SJSA1 (cell line): ENCODE measurements at places on chromosomes 13 and 19. TPM values are rescaled to one million over a fixed set of nuclear protein-coding genes. Genes with fewer than 3 reads are reported as not detected.
A peak's percentile ranks its signal among the peaks of the same experiment; 100 is the strongest.

- peaks cover 19% of the 10 kb centered on the region for H3K4me1 ChIP-seq
- no peak overlapping the region for H3K4me3 ChIP-seq
- H3K27ac ChIP-seq = no peak overlapping the region
- no peak for DNase-seq
These were observed 19.1 kb downstream of the DNAJC15 start for GRCh38 chr13:43042410-43042921.

GRCh38 chr13:111973605-111974340, 93.2 kb upstream of the SOX1 start:
- H3K4me1 ChIP-seq = peaks cover 45% of the 10 kb centered on the region
- H3K36me3 ChIP-seq = no peaks in the 10 kb centered on the region
- DNase-seq = peak; percentile 70
- peak overlapping the region; percentile 9 for H3K4me3 ChIP-seq
- peak overlapping the region; percentile 71 for H3K27ac ChIP-seq

Gene LAIR1
- not detected in 2 replicates for total RNA-seq

- H3K4me1 ChIP-seq = no peaks in the 10 kb centered on the region
- H3K36me3 ChIP-seq = no peaks in the 10 kb centered on the region
- H3K27me3 ChIP-seq = no peaks in the 10 kb centered on the region
- H3K27ac ChIP-seq = no peak overlapping the region
- H3K4me3 ChIP-seq = no peak overlapping the region
These were observed 192.2 kb downstream of the PCDH17 start for GRCh38 chr13:57823704-57824103.

DNA sequence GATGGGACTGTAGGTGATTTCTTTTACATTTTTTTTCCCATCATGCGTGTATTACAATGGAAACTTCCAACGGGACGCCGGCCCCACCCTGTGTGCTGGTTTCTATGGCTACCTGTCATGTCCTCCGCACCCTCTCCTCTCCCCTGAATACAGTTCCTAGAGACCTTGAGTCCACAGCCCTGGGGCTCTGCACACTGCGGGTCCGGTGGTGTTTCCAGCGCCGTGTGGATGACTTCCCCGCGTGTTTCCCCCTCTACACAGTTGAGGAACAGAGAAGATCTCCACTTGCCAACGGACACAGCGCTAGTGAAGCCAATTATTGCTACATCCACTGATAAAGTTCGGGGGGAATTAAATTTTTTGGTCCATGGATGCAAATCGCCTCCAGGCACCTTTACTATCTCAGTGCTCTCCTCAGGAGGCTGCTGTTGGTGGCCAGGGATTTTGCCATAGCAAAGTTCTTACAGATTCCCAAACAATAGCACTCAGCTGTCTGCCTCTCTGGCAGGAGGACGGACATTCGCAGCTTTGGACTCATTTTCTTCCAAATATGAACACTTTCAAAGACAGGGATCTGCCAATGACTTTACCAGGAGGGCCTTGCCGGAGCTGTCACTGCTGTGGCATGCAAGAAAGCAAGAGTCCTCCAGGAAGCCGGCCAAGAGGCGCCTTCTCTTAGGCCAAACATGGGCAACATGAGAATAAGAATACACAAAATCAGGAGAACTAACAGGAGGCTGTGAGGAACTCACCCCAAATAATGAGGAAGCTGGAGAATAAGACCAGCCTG, 39.3 kb upstream of the GAS6 start:
- H3K4me3 ChIP-seq = no peak overlapping the region
- H3K27me3 ChIP-seq = no peaks in the 10 kb centered on the region
- H3K27ac ChIP-seq = peak overlapping the region; percentile 88
- 0 out of 2 replicates have a peak, but pooled peaks cover 3% of the 10 kb centered on the region for H3K36me3 ChIP-seq

DNA sequence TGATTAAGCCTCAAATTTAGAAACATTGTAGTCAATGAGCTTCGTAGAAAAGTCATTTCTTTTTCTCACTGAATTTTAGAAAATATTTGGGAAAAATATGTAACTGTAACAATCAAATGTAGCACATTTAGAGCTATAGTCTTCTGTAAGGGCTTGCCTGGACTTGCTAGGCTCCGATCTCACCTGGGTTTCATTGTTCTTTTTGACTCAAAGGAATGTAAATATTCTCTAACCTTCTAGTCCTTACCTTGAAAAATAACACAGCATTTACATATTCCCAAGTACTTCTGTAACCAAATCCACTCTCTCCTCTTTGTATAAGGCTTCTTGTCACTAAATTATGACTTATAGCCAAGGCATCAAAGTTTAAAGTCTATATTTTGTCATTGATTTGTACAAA, 2.9 kb upstream of the UFM1 start:
- H3K27ac ChIP-seq = no peak overlapping the region
- H3K4me1 ChIP-seq = peaks cover 11% of the 10 kb centered on the region; the same call in 1 of the 2 replicates
- no peaks in the 10 kb centered on the region; the same call in 1 of the 2 replicates for H3K27me3 ChIP-seq
- peaks cover 12% of the 10 kb centered on the region for H3K36me3 ChIP-seq

GRCh38 chr13:36313047-36313969, 15.7 kb upstream of the CCDC169 start:
- H3K36me3 ChIP-seq = peaks cover 75% of the 10 kb centered on the region
- no peak for DNase-seq
- peaks cover 19% of the 10 kb centered on the region for H3K4me1 ChIP-seq
- no peak overlapping the region for H3K4me3 ChIP-seq
- no peaks in the 10 kb centered on the region for H3K27me3 ChIP-seq

DNA sequence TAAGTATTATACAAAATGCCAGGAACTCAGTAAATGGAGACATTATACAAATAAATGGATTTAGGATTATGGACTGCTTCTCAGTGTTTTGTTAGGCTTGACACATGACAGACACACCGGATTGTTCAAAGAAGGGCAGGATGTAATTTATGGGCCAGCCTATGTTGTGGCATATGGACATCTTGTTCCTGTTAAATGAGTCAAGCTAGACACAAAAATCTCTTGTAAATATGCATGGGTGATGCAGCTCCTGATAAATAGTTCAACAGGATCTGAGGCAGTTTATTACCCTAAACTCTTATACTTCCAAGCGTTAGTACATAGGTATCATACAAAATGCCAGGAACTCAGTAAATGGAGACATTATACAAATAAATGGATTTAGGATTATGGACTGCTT, 502.3 kb downstream of the TBC1D4 start:
- DNase-seq = no peak
- H3K27me3 ChIP-seq = no peaks in the 10 kb centered on the region; the same call in 1 of the 2 replicates
- H3K4me3 ChIP-seq = no peak overlapping the region
- no peaks in the 10 kb centered on the region for H3K4me1 ChIP-seq

GRCh38 chr13:67175836-67176459, 54.2 kb downstream of the PCDH9 start:
- no peak for DNase-seq
- H3K27ac ChIP-seq = no peak overlapping the region
- no peak overlapping the region for H3K4me3 ChIP-seq
- no peaks in the 10 kb centered on the region for H3K4me1 ChIP-seq
- no peaks in the 10 kb centered on the region for H3K36me3 ChIP-seq

Gene RELB
- 5.8 and 12.6 TPM in 2 replicates for total RNA-seq
